ENCODE measurements at places on chromosomes 7 and 10.

DNA sequence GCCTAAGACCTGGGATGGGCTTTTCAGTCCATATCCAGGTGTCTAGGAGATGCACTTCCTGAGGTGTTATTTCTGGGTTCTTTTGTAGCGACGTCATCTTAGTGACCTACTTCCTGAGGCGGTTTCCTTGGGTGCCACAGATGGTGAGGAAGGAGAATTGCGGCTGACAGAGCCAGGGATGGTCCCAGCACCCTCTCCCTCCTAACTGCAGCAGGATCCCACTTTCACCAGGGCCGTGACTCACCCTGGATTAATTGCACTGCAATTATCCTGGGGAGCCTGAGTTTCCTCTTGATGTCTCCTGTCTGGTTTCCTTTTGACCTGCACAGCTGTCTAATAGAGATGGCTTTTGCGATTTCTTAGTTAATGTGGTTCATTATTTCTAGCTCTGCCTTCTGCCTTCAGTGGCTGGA, 271.7 kb downstream of the TCF7L2 start:
- no peak for DNase-seq

DNA sequence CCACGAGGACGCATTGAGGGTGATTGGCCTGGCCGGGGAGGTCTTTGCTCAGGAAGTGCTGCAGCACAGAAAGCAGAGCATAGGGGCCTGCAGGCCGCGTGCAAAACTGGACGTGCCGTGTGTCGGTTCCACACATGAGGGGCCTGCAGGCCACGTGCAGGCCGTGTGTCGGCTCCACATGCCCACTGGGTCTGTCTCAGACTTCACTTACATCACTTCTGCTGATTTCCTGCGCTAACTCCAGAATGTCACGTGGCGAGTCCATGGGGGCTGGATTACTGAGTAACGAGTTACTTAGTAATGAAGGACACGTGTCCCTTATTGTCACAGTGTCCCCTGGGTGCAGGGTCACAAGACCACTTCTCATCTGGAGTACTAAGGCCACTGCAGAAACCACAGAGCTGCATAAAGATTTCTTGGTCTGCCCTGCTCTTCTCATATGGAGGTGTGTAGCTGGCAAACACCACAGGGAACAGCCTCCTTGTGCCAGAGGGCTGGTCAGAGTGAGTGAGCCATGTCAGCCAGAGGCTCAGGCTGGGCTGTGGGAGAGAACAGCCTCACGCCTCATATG, 60.8 kb downstream of the GDI2 start:
- DNase-seq: no peak

DNA sequence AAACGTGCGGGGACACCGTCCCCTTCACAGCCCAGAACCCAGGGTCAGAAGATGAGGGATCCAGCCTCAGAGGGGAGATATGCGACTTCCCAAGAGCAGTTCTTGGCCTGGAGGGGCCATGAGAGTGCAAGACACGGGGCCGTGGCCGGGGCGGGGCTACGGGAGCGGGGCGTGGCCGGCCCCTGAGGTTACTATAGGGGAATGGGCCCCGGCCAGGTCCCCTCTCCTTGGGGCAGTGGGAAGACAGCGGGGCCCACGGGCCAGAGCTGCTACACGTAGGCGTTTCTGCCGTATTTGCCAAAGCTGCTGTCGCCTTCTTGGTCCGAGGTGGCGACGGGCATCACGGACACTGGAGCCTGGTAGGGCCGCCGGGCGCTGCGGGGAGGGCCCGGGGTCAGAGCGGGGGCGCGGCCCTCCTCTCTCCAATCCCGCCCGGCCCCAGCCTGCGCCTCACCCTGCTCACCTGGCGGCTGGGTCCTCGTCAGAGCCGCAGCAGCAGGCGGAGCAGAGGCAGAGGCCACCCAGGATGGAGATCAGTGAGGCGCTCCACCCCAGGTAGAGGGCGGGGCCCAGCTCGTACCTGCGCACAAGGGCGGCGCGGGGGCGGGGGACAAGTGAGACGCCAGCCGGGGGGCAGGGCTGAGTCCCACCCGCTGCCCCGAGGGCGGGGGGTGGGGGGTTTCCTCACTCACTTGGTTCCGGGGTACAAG, 5.3 kb downstream of the CLDN15 start:
- DNase-seq: no peak

DNA sequence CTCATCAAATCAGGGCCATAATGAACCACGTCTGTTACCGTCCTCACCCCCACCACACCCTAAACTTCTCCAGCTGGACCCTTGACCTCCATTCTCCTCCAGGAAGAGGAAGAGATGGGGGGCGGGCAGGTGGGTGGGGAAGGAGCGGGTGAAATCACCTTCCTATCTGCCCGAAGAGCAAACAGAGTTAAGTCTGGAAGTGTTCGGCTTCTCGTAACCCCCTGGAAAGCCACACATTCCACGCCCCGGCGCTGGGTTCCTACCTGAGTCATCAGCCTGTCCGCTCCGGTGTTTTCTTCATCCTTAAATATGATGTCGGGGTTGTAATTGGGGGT, 736 bp downstream of the SHH start:
- DNase-seq: no peak

DNA sequence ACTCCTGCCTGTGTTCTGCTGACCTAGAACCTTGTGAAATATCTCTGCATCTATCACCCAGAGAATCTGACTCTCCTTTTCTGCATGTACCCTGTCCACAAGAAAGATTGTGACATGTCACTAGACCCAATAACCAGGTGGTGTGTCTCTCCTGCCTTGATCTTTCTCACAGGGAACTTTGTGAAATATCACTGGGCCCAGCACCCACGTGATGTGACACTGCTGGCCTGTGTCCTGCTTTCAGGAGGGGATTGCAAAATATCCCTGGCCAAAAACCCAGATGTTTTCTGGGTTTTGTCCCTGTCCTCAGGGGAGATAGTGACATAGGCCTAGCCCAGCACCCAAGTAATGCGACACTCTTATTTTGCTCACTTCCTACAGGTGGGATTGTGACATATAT, 10.1 kb upstream of the ZNF107 start:
- no peak for DNase-seq

GRCh38 chr7:115549910-115550309, 480.7 kb downstream of the TFEC start:
- no peak for DNase-seq

DNA sequence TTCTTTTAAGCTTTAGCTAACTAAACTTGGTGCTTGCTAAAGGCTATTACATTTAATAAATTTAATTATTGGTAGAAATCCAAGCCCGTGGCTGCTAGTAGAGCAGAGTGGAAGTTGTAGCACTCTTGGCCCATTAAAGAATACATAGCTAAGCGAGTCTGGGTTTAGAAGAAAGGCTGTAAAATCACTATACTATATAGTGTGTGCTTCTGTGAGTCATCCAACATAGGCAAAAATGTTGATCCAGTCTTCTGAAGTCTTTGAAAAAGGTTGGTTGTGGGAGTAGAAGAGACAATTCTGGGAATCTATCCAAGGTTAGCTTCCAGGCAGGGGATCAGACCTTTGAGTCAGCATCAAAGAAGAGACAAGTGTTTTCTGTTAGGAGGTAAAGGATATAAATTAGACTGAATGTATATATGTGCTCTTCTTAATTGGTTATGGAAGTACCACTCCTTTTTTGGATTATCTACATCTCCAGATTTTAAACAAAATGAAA, 664.2 kb downstream of the NXPH1 start:
- no peak for DNase-seq

GRCh38 chr10:6718550-6718949, 138.5 kb upstream of the PRKCQ start:
- no peak for DNase-seq

DNA sequence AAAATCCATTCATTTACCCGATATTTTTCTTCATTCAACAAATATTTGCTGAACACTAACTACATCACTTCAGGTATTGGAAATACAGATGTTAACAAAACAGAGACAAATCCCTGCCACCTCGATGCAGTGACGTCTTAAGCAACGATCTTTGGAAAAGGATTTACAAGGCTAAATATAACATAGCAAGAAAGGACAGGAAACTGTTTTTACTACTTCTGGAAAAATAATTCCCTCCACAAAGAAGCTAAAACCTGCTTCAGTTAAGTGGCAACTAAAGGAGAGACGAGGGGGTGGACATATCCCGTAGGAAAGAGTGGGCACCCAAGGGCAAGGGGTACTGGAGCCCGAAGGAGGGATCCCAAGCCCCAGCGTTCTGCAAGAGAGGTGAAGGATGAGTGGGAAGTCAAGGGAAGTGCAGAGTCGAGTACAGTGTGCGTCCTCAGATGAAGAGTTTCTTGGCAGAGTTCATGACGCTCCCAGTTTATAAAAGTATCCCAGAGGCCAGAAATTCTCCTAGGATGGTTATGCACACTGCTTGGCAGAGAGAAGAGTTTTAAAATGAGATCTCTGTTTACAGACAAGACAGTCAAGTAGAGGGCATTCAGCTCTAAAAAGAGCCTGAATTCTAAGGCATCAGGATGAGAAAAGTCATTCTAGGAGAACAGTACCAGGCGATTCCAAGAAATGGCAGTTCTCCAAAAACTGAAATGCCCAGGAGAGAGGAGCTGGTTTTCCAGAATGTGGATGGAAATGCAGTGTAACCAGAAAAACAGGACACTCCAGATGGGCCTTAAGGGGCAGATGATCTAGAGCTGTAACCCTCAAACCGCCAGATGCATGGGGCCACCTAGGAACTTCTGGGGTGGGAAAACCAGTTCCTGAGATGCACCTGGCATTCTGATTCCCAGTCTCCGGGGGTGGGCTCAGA, 97.3 kb downstream of the GRB10 start:
- DNase-seq: no peak

- DNase-seq: no peak
Measured at GRCh38 chr10:118471863-118472262, 123.6 kb downstream of the PRLHR start.

GRCh38 chr7:41878309-41879295, 175.7 kb upstream of the INHBA start:
- DNase-seq: no peak

DNA sequence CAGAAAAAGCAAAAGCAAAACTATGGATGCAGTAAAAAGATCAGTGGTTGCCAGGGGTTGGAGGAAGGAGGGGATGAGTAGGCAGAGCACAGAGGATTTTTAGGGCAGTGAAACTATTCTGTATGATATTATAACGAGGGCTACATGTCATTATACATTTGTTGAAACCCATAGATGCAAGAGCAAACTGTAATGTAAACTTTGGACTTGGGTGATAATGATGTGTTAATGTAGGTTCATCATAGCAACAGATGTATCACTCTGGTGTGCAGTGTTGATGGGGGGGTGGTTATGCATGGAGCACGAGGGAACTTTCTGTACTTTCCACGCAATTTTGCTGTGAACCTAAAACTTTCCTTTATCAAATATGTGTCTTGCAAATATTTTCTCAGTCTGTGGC, 23.2 kb downstream of the SLK start:
- DNase-seq: peak; percentile 30

DNA sequence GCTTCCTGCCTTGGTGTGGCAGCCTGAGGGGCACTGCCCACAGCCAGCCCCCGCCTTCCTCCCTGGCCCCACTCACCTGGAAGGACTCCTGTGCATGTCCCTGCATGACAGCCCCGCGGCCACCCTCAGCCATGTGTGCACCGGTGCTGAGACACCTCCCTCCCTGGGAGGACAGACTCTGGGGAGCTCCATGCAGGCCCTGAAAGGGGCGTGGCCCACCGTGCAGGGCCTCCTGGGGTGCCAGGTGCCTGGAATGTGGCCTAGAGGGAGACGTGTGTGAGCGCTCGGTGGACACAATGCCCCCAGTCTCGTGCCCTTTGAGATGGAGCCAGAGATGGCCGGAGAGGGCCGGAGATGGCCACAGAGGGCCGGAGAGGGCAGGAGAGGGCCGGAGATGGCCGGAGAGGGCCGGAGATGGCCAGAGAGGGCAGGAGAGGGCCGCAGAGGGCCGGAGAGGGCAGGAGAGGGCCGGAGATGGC, 59.1 kb upstream of the PPP2R2D start:
- no peak for DNase-seq

DNA sequence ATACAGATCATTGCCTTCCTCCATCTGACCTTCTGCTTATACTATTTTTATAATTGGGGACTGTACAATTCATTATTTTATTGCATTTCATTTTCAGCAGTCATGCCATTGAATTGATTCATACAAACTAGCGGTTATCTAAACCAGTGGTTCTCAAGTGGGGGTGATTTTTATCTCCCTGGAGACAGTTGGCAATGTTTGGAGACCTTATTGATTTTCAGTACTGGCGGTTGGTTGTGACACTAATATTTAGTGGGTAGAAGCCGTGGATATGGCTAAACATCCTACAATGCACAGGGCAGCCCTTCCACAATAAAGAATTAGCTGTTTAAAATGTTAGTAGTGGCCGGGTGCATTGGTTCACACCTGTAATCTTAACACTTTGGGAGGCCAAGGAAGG, 765.9 kb downstream of the LRMDA start:
- no peak for DNase-seq

- DNase-seq: peak; percentile 43
Measured at GRCh38 chr7:2203766-2204300, 28.9 kb downstream of the MAD1L1 start.

DNA sequence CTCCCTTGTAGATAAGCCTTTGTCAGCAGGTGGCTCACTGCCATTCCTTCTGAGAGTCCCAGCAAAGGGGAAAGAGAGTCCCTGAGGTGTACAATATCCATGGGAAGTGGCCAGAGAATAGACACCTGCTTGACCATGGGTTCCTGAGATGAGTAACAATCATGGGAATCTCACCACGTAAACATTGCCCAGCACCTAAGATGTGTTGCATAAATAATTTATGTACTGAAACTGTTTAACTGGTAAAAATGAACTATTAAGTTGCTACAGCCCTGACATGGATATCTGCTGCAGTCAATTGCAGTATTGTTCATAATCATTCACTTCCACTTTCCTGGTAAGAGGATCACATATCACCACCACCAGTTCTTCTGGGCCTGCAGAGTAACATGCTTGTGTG, 123.8 kb upstream of the INHBA start:
- DNase-seq: no peak
